ENCODE measurements at places on chromosomes 7 and 10.

GRCh38 chr7:27130540-27131389, at the start of gene HOXA4:
Gene HOXA4 (minus strand): TSS chr7:27130757. CDS start chr7:27130733, 24 bp downstream.
- no peak for DNase-seq

GRCh38 chr10:67433276-67433675, 262.7 kb downstream of the CTNNA3 start:
- DNase-seq, result no peak

- no peak for DNase-seq
Measured at GRCh38 chr10:114715171-114715670, 57.1 kb upstream of the ABLIM1 start.

GRCh38 chr10:71909399-71910083, 54.7 kb upstream of the CHST3 start:
- no peak for DNase-seq

GRCh38 chr7:127782654-127783559, 130.9 kb downstream of the SND1 start:
- DNase-seq, result no peak

- DNase-seq, result peak; percentile 51
Measured at GRCh38 chr10:7410862-7411670, at the start of gene SFMBT2. Gene SFMBT2 (minus strand): TSS chr10:7411034. CDS start chr10:7381898, 29,136 bp downstream.

DNA sequence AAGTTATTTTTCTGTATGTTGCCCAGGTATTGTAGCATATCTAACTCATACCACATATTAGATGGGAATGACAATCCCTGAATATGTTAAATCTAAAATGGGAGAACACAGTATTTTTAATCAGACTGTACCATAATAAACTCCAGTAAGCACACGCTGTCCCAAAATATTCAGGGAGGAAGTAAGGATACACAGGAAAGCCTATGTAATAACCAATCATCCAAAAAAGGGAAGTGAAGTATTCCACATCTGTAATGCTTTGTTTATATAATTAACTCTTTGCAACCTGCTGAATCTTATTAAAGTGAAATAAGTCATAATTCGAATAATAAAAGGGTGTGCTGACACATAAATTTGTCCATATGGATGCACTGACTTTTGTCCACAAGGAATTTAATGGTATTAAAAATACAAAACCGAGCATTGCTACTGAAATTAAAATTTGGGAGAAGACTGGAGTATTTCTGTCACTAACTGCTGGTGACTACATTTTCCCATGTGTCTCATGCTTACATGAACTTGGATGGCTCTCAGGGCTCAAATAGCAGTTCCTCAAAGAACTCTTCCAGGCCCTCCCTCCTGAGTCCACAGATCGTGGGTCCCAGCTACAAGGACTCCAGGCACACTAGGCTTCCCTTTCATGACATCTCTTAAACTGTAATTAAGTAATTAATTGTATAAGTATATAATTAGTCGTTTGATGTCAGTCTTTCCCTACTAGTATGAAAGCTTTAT, 120.6 kb downstream of the NEBL start:
- no peak for DNase-seq

DNA sequence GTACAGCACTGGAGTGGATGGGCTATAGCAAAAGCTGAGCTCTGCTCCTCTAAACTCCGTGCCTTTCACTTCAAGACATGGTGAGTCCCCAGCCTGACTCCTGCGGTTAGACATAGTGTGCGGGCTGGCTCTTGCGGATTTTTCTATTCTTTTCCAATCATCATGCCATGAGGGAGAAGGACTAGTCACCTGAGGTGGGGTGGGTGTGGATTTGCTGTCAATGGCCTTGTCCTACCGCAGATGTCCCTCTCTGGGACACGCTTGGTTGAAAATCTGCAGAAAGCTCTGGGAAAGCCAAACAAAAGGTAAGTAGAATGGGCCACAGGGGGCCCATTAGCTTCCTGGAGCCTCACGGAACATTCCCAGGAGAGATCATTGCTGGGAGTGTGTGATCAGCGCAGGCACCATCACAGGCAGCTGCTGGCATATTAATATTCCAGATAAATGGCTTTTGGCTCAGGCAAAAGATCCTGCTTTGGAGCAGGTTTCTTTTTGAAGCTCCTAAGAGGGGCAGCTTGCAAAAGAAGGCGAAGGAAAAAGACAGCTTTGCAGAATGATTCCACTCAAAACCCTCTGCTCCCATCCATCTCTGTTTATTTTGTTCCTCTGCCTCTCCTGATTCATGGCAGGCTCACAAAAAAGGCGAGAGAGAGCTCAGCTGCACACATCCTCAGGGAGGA, 509.0 kb upstream of the ZMIZ1 start:
- no peak for DNase-seq

DNA sequence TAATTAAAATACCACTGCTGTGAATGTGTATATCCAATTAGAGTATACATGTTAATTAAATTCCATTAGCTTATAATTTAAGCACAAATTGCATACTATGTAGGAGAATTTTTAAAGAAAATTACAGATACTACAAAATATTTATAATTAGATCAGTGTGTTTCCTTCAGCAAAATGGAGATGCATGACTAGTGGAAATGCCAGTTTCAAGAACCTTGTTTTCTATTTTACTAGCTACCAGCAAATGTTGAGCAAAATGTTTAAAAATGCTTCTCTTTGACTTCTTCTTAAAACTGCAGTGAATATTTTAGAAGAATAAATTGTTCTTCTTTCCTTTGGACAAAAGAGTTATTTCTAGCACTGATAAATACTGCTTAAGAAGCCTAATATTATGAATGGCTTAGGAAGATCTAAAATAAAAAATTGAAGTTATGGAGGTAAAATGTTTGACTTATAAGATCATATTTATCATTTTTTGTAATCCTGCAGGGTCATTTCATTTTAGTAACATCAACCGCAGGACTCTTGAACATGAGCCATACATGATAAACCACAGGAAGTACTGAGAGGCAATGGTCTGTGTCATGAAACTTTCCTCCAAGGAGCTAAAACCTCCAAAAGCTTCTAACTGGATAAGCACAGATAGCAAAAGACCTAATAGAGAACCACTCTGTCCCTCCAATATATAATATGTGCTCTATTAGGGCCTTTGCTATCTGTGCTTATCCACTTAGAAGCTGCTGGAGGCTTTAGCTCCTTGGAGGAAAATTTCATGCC, 1066.0 kb upstream of the CELF2 start:
- no peak for DNase-seq

DNA sequence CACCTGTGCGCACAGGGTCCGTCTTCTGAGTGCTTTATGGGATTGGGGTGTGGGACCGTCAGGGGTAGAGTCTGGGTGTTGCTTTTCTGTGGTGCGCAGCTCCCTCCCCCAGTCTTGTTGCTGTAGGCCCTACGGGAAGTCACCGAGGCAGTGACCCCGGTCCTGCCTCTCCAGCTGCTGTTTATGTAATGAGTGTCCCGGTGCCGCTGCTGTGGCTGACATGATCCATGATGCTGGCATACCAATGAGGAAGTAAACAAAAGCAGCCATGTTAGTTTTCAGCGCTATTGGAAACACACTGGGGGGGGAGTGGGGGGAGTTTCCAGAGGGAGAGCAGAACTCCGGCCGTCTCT, 1.1 kb downstream of the TRIM8 start:
- peak; percentile 75 for DNase-seq

GRCh38 chr10:90130321-90131086, 429.1 kb downstream of the KIF20B start:
- DNase-seq, result no peak

Measured in hippocampal formation (tissue), 2 donors.